ENCODE measurements at places on chromosomes 13 and 19. TPM values are rescaled to one million over a fixed set of nuclear protein-coding genes. Genes with fewer than 3 reads are reported as not detected.

JAK3 gene
- 15.9 TPM for total RNA-seq

NLRP13 gene
- total RNA-seq = not detected

GRCh38 chr13:97905517-97905916, 48.0 kb upstream of the IPO5 start:
- no peaks in the 10 kb centered on the region for H3K27me3 ChIP-seq
- no peak overlapping the region for H3K27ac ChIP-seq
- H3K4me1 ChIP-seq = no peaks in the 10 kb centered on the region
- H3K4me3 ChIP-seq = no peak overlapping the region
- DNase-seq = no peak

DNA sequence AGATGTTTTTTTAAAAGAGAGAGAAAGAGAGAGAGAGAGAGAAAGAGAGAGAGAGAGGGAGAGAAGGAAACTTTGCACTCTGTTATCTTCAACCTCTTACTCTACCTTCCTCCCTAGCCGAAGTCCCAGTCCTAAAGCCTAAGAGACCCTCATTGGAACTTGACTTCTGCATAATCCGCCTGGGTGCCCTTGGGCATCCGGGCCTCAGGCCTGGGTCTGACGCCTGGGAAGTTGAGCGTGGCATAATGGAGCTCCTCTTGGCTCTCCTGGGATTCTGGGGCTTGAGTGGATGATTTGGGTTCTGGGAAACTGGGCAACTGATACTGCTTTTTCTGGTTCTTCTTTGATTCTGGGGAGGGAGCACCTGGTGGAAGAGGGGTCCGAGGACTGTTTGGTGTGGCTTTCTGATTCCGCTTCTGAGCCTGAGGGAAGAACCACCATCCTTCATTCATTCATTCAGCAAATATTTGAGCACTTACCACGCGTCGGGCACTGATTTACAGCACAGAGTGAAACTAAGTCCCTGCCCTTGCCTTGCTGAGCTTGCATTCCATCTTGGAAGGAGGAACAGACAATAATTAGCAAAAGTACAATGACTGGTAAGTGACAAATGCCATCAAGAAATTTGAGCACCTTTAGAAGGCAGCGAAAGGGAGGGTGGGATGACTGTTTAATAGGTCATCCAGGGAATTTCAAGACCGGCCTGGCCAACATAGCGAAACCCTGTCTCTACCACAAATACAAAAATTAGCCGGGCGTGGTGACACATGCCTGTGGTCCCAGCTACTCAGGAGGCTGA, 6.3 kb downstream of the SIGLEC10 start:
- no peaks in the 10 kb centered on the region for H3K4me1 ChIP-seq
- no peak overlapping the region for H3K4me3 ChIP-seq
- H3K27me3 ChIP-seq = peaks cover 5% of the 10 kb centered on the region
- no peak overlapping the region for H3K27ac ChIP-seq
- DNase-seq = no peak

- H3K27me3 ChIP-seq = no peaks in the 10 kb centered on the region
- no peak overlapping the region for H3K27ac ChIP-seq
- no peak overlapping the region for H3K4me3 ChIP-seq
- no peaks in the 10 kb centered on the region for H3K36me3 ChIP-seq
- H3K4me1 ChIP-seq = no peaks in the 10 kb centered on the region
Observed at GRCh38 chr13:61778531-61778930, 362.9 kb upstream of the PCDH20 start.

GRCh38 chr13:37360556-37360955, 238.0 kb downstream of the POSTN start:
- DNase-seq = no peak
- no peaks in the 10 kb centered on the region for H3K36me3 ChIP-seq
